ENCODE measurements at places on chromosomes 7 and 10.
A peak's percentile ranks its signal among the peaks of the same experiment; 100 is the strongest.

DNA sequence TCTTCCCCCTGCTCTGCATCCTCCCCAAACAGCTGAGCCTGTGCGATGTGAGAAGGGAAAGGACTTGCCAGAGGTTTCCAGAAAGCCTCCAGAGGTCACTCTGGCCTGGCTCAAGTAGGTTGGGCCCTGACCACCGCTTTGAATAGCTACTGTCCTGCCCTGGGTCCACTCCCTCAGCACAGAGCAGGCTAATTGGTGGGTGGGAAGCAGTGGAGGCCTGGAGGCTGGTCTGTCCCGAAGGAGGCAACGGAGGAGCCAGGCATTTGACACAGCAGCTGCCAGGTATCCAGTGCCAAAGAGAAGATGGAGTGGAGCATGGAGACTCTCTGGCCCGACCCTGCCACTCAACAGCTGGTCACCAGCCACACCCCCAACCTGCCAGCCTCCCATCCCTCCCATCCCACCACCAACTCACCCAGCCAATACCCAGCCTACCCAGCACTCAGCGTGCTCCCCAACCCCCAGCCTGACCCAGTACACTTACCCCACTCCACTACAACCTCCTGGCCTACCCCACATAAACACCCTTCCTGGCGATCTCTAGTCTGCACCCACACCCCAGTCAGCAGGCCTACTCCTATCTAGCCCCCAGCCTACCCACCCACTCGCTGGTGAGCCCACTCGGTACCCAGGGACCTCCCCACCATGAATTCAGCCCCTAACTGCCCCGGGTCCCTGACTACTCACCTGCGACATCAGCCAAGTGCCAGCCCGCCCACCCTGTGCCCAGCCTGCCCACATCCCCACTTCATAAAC, 64.6 kb upstream of the COL13A1 start:
- no peak for DNase-seq

DNA sequence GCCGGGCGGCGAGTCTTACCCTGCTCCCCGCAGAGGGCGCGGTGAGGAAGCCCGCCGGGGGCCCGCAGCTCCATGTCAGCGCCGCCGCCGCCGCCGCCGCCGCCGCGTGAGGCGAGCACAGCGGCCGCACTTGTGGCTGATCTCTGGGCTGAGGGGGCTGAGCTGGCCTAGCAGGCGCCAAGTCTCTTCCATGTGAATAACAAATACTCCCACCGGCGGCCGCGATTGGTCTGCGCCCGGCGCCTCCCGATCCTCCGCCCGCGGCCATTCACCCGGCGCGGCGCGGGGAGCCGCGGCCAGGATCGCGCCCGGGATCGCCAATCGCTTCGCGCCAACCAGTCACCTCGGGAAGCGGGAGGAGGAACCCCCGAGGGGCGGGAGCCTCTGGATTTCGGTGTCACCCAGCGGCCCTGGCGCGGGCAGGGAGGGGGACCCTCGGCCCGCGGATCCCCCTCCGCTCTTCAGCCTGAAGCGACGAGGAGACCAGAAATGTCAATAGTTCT, at the start of gene GRM8:
Gene GRM8, minus strand, starts transcription at position 164 of the 503 bp plus-strand sequence.
- no peak for DNase-seq

- DNase-seq, result peak; percentile 11
Observed at GRCh38 chr10:87658858-87659555, 671 bp upstream of the PAPSS2 start.

- no peak for DNase-seq
Observed at GRCh38 chr10:109115179-109115578, 808.1 kb downstream of the XPNPEP1 start.

- DNase-seq, result no peak
Observed at GRCh38 chr10:72509941-72510340, 115.9 kb downstream of the MICU1 start.

GRCh38 chr10:61175316-61175715, 231.3 kb upstream of the RHOBTB1 start:
- no peak for DNase-seq

GRCh38 chr10:61902445-61903220, 1.1 kb downstream of the ARID5B start:
- DNase-seq, result peak; percentile 70

- no peak for DNase-seq
Observed at GRCh38 chr10:5595994-5596471, 70.4 kb downstream of the ASB13 start.

Measured in HT-29 (cell line).